Midbrain (tissue), 1 donor: ENCODE measurements at places on chromosomes 11 and 22.

- DNase-seq = no peak
These were observed 8.3 kb downstream of the MUC2 start for GRCh38 chr11:1082728-1083620.

DNA sequence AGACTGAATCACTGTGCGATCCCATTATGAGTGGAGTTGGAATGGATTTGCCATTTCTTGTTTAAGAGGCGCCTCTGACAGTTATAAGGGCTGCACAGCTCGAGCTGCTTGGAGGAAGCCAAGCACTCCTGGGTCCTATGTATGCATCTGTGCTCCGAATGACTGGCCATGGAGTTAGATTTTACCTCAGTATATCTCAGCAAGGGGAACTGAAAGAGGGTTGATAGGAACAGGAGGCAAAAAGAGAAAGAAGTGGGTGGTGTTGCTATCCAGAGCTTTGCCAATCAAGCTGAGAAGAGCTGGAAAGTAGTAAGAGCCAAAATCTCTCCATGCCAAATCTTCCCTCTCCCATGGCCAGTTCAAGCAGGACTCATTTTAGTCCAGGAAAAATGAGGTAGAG, 632.0 kb upstream of the KIRREL3 start:
- DNase-seq = no peak

DNA sequence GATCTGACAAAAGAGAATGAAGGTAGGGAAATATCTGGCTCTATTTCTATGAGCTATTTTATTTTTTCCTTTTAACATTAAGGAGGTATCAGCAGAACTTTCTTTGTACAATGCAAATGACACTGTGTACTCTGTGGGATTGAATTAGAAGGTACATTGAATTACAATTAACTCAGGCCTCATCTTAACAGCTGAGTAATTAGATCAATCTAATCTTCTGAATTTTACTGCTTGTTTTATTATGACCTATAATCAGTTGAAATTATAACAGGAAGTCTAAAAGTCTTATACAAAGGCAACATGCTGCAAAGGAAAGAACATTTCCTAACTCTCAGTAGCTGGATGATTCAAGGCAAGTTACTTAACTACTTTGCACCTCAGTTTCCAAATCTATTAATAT, 69.8 kb downstream of the RELT start:
- no peak for DNase-seq

- no peak for DNase-seq
These were observed 427.6 kb upstream of the FAT3 start for GRCh38 chr11:91796999-91797398.

DNA sequence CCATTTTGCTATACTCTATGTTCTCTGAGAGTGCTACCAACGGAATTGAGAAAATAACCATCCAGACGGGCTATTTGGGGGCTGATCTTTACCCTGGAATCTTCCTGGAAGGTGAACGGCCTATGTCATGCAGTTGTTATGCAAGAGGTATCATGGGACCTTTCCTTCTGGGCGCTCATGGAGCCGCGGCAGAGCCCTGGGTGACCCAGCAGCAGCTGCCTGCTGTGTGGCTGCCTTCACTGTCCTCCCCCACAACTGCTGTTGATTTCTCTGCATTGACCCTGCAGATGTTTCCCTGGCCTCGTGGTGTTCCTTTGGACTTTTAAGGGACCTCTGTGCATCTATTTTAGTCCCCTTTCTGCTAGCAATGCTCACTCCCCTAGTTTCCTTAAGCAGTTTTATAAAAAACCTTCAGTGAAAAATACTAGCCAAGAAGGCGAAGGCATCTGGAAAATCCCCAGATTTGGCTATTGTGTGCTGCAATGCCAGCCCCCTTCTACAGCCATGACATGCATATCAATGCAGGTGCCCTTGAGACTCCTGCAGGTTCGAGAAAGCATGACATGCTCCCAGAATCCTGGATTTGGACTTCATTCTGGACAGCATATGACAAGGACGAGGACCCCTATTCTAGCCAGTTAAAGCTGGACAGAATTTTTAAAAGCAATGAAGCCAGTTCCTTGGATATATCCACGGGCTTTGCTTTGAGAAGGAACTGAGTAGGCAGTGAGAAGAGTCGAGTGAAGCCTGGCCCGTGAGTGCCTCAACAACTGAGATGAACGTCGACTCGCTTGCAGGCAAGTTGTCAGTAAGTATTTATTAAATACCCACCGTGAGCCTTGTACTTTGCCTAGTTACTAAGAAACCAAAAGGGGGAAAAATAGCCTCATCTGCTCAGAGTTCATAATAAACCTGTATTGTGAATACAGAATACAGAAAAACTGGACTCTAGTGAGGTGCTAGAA, at the start of gene SLC25A18:
Gene SLC25A18, plus strand, starts transcription at position 593 of the 965 bp plus-strand sequence. CDS start 16,447 bp downstream, outside the sequence.
- peak; percentile 86 for DNase-seq

GRCh38 chr11:74726547-74727182, 4.6 kb downstream of the CHRDL2 start:
- peak; percentile 79 for DNase-seq

DNA sequence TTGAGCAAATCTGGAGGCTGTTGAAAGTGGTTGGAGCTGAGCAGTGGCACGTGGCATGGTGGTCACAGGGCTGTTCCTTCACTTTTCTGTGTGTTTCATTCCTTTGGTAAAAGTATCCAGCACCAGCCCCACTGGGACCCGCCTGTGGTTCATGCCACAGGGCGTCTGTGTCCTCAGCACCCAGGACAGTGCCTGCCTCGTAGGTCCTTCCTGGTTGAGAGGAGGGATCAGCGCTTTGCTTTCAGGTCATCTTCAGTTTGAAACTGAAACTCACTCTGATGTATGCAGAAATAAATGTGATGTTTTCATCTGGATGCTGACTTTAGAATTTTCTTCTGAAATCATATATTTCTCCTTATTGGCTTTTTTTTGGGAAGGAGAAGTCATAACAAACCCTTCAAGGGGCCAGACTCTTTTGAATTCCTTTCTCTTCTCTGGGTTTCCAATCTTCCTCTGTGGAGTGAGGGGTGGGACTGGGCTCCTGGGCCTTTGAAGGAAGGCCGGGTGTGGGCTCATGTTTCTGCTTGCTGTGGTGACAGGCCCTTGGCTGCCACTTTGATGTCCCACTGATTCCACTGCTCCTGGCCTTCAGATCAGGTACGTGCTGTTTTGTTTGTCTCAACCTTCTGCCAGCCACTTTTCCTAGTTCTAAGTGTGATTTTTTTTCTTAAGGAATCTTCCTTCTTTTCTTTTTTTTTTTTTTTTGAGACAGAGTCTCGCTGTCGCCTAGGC, 26.2 kb downstream of the TBC1D22A start:
- no peak for DNase-seq

- no peak for DNase-seq
These were observed 23.9 kb downstream of the ELFN2 start for GRCh38 chr22:37403267-37403960.

GRCh38 chr11:100923555-100923954, 206.1 kb downstream of the PGR start:
- DNase-seq = no peak

DNA sequence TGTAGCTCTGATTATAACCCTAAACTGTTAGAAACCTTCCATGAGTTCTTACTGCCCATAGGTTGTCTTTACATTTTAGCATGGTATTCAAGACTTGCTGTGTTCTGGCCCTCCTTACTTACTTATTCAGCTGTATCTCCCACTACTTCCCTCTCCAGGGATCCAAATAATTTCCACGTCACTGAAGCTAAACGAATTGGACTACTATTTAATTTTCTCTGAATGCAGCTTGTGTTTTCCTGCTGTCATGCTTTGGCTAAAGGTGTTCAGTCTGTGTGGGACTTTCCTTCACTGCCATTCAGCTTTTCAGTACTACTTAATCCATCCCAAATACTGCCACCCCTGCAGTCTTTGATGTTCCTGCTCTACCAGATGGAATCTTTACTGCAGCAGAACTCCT, 88.3 kb downstream of the UVRAG start:
- DNase-seq = no peak

- no peak for DNase-seq
These were observed 334.0 kb upstream of the ARHGAP42 start for GRCh38 chr11:100353083-100353482.

DNA sequence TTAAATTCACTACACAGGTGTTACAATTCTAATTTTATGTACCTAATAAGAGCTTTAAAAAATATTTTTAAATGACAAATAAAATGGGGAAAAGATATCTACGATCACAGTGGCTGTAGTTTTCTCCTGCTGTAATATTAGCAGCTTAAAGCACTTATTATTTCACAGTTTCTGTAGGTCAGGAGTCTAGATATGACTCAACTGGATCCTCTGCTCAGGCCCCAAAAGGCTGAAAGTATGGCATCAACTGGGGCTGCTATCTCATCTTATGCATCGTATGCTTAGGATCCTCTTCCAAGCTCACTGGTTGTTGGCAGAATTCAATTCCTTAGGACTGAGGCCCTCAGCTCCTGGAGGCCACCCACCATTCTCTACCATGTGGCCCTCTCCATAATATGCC, 12.8 kb downstream of the FBXO3 start:
- DNase-seq = no peak

DNA sequence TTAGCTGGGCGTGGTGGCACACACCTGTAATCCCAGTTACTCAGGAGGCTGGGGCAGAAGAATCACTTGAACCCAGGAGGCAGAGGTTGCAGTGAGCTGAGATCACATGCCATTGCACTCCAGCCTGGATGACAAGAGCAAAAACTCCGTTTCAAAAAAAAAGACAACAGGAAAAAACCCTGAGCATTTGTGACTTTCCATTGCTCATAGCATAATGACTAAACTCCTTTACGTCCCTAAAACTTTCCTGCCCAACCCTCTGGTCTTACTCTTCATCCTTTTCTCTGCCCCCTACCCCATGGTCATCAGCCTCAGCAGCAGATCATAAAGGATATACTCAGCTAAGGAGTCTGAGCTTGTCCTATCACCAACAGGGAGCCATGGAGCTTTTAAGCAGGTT, 6.8 kb upstream of the LDLRAD3 start:
- DNase-seq = no peak

GRCh38 chr11:92709329-92709728, 260.1 kb upstream of the MTNR1B start:
- no peak for DNase-seq

DNA sequence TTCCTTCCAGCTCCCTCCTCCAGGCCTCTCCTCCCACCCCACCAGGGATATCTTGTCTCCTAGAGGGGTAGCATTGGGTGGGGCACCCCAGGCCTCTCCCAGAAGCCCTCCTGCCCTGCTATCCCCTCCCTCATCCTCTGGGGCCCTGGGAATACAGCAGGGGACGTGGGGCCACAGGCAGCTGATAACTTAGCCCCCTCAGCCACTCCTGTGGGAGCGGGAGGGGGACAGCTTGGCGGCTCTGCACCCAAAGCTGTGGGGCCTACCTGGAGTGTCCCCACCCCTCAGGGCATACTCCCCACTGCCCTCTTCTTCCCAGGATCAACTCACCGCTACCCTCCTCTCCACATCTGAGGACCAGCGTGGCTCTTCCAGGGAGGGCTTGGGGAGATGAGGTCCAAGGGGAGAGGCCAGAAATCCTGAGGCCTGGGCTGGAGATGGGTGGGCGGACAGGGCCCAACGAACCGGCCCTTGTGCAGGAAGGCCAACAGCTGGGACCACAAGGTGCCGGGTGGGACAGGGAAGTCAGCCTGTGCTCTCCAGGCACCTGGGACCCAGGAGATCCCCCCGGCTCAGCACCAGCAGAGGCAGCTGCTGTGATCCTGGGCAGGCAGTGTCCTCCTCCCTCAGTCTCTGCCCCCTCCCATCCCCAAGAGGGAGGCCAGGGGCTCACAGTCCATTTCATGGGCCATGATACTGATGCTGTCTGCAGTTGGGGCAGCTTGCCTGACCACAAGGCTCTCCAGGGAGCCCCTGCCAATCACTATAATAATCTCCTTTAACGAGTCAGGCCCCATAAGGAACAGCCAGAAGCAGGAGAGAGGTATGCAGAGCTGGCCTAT, 23.2 kb downstream of the NEAT1 start:
- no peak for DNase-seq

DNA sequence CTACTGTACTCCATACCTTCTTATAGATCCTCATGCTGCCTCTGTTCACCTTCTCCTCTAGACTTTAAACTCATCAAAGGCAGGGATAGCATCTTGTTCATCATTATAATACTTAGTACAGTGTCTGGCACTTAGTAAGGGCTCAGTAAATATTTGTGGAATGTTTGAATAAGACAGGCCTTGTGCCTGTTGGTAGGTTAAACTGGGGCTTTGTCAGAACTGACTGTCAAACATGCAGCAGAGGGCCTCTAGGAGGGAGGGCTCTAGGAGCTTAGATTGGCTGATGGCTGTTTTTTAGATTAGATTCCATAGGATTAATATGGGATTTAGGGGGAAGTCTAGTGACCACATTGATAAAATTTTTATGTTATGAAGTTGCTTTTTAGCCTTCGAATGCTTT, 70.8 kb downstream of the RNF169 start:
- no peak for DNase-seq

DNA sequence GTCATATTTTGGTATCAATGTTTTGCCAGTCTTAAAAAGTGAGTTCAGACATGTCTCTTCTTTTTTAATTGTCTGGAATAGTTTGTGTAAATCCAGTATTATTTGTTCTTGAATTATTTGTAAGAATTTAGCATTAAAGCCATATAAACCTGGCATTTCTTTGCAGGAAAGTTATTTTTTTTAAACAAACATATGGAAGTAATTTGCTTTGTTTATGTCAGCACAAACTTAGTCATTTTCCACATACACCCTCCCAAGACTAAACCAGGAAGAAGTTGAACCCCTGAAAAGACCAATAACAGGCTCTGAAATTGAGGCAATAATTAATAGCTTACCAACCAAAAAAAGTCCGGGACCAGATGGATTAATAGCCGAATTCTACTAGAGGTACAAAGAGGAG, 9.1 kb upstream of the CCDC81 start:
- no peak for DNase-seq

DNA sequence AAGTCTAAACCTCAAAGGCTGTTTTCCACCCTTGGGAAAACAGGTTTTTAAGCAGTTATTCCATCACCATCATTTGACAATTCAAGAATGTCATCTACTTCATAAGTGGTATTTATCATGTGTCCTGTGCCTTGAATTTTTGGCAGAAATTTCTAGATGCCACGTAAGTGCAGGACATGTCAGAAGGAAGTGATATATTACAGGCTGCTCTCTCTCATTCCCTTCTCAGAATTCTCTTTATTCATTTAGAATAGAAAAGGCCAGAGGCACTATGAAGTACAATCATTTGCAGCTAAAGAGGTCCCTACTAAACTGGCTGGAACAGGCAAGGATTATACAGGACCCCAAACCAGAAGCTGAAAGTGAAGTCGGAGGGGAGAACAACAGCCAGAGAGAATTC, 11.9 kb downstream of the RBFOX2 start:
- no peak for DNase-seq

- no peak for DNase-seq
These were observed 61.1 kb downstream of the LINC01488 start for GRCh38 chr11:69542314-69543168.

DNA sequence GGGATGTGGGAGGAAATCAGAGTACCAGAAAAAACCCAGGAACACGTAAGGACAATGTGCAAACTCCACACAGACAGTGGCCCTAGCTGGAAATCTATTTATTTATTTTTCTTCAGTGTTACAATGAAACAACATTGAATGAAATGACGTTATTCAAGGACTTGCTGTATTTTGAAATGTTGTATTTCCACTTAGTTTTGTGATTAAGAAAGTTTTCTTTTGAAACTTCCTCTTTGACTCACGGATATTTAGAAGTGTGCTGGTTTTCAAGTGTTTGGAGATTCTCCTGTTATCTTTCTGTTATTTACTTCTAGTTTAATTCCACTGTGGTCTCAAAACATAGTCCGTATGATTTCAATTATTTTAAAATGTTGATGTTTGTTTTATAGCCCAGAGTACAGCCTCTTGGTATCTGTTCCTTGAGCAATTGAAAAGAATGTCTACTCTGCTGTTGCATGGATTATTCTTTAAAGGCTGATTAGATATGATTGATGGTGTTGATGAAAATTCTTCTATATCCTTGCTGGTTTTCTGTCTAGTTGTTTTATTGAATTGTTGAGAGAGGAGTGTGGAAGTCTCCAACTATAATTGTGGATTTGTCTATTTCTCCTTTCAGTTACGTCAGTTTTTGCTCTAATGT, 141.0 kb downstream of the ARHGAP20 start:
- no peak for DNase-seq
